Smooth muscle cell of the pulmonary artery (primary cell): ENCODE measurements at places on chromosomes 7 and 10. TPM values are rescaled to one million over a fixed set of nuclear protein-coding genes. Genes with fewer than 3 reads are reported as not detected.

AGR3 gene
- total RNA-seq, result not detected in 2 replicates

ARPC1A gene
- 198 and 257 TPM in 2 replicates for total RNA-seq

STOX1 gene
- 0.07 and 0.13 TPM in 2 replicates for total RNA-seq

CRYGN gene
- total RNA-seq, result 0.13 TPM in 1 of 2 replicates, not detected in the other

MAT1A gene
- not detected in 2 replicates for total RNA-seq

ODAD2 gene
- total RNA-seq, result 0.26 and 1.3 TPM in 2 replicates
